ENCODE measurements at places on chromosomes 11 and 22.

GRCh38 chr11:47188259-47188658 lies 2.0 kb upstream of the PACSIN3 start:
- no peak for DNase-seq

- DNase-seq: no peak
Measured at GRCh38 chr22:37167176-37167980, 17.7 kb upstream of the IL2RB start.

- no peak for DNase-seq
Measured at GRCh38 chr11:121999651-122000050, 116.4 kb downstream of the BLID start.

DNA sequence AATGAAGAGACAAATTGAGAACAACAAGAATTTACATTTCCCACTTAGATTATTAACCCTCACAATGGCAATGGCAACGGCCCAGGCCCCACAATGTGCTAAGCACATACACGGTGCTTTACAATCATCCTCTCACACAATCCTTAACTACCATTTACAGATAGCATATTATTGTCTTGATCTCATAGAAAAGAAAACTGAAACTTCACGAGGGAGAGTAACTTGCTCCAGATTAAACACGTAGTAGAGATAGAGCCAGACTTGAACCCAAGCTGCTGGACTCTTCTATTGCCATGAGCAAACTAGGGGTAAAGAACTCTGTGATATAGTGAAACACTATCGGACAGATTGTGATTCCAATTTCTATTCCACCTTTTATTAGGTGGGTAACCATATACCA lies 665.1 kb downstream of the DLG2 start:
- no peak for DNase-seq

DNA sequence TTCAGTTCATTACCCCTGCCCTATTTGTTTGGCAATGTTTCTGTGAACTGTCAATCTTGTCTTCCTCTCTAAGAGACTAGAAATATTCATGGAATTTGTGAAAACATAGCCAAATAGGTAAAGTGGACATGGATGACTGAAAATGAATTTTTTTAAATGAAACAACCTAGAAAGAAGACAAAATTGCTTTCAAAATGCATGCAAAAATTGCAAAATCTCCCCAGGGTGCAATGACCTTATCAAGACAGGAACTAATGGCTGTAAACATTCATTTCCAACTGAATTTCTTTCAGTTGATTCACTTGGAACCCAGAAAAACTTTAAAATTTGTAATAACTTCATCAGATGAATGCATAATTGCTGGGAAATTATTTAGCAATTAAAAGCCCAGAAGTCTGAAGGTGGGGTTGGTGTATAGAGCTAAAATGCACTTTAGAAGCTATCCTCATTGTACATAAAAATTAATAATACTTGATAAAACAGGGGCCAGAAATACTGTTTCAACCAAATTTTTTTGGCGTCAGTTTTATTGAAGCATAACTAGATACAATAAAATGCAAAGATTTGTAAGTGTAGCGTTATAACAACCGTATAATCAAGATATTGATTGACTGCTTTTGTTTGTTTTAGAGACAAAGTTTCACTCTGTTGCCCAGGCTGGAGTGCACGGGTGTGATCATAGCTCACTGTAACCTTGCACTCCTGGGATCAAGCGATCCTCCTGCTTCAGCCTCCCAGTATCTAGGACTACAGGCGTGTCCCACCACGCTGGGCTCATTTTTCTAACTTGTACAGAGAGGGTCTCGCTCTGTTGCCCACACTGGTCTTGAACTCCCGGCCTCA lies 27.6 kb upstream of the SLC35C1 start:
- DNase-seq: peak; percentile 34

DNA sequence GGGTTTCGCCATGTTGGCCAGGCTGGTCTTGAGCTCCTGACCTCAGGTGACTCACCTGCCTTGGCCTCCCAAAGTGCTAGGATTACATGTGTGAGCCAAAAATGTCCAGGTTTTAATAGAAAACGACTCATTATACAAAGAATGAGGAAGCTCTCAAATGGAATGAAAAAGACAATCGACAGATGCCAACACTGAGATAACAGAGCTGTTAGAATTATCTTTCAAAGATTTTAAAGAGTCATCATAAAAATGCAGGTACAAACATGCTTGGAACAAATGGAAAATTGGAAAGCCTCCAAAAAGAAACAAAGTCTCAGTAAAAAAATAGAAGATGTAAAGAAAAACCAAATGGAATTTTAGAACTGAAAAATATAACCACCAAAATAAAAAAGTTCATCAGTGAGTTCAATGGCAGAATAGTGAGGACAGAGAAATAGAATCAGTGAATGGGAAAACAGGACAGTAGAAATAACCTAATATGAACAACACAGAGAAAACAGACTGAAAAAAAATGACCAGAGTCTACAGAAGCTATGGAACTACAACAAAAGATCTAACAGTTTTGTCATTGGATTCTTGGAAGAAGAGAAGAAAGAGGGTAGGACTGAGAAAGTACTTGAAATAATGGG lies 10.9 kb downstream of the GAB2 start:
- no peak for DNase-seq

GRCh38 chr22:50008151-50009040 lies 4.2 kb downstream of the IL17REL start:
- no peak for DNase-seq

DNA sequence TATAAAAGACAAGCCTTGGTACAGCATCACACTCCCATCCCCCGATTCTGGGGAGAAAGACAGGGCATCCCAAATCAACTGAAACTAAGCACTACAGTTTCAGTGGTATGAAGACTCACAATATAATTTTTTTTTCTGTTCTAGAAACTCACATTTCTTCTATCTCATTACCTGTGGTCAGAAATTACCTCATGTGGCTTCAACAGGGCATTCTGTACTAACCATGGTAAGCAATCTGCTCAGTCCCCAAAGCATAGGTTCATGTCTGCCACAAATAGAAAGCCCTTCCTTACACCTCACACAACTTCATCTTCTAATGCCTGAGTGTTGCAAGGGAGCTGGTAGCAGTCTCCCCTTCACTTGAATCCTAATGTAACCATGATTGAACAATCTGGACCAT lies 147.4 kb upstream of the POU2AF2 start:
- no peak for DNase-seq

DNA sequence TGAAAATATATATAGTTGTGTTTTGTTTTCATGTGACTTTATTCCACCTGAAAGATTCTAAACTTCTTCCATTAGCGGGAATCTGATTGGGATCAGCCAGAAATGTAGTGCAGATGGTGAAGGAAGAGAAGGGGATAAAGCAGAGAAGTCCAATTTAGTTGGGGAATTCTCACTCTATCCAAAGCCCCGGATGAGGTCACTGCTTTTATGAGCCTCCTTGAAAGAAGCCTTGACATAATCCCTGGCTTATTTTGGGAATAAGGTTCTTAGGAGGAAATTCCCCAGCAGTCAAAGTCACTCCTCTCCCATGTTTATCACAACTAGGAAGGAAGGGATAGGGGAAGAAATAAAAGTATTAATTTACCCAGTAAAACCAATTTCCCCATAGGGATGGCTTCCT lies 41.1 kb downstream of the OSBP start:
- DNase-seq: no peak

DNA sequence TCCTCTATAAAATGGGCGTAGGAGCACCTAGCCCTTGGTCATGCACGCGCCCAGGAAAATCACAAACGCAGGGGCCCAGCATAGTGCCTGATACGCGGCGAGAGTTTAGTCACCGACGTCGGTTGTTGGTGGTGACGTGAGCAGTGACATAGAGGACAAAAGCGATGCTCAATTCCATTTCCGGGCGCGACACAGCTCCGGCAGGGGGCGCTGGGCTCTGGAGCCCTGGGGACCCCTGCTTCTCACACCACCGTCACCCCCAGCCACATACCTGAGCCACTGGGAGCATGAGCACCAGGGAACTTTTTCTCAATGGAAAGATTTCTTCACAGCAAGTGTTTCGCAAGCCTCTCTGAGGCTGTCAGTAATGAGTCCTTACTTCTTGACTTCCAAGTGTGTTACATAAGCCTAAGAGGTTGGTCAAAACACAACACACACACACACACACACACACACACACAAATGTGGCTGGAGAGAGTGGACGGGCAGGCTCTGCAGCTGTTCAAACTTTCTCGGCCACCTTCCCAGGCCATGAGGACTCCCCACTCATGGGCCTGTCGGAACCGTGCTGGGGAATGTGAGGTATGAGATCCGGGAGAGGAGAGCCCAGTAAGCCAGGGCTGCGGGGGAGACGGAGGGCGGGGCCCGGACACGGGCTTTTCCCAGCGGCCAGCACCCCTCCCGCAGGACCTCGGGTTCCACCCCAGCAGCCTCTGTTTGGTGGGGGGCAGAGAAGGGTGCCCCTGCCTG lies 36.9 kb upstream of the LINC01488 start:
- DNase-seq: peak; percentile 95

GRCh38 chr11:112697391-112698178 lies 263.6 kb upstream of the NCAM1 start:
- no peak for DNase-seq

DNA sequence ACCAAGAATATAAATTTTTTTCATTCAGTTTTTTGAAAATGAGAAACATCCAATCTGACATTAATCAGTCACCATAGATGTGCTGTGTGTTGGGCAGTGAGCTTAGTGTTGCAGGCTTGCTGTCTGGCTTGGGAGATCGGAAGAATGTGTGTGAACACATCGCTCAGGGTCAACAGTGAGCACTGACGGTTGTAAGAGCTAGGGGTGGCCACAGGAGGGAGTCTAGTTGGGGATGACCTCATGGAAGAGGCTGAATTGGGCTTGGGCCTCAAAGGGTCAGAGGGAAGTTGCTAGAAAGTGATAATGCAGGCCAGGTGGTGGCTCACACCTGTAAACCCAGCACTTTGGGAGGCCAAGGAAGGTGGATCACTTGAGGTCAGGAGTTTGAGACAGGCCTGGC lies 375.4 kb downstream of the DDX10 start:
- peak; percentile 5 for DNase-seq

GRCh38 chr11:58958500-58958899 lies 19.2 kb downstream of the GLYATL1 start:
- peak; percentile 7 for DNase-seq

DNA sequence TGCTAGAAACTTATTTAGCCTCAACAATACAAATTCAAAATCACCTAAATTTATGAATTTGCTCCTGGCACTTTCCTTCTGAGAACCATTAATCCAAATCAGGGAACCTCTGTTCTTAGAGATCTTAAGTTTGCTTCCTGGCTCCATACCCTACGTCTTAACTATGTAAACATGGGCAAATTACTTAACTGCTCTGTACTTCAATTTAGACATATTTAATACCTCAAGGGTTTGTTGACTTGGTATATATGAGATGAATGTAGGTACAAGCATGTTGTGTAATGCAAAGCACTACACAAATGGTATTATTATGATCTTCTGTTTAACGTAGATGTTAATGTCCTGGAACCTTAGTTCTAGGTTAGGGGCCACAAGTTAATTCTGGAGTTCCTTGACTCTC lies 22.6 kb upstream of the ARHGAP20 start:
- DNase-seq: no peak

DNA sequence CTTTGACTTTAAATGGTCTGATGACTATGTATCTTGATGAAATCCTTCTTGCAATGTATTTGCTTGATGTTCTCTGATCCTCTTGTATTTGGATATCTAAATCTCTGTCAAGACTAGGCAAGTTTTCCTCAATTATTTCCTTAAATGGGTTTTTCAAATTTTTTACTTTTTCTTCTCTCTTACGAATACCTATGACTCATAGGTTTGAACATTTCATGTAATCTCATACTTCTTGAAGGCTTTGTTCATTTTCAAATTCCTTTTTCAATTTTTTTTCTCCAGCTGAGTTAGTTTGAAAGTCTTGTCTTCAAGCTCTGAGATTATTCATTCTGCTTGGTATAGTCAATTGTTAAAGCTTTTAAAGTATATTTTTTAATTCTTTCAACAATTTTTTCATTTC lies 13.1 kb downstream of the OR10W1 start:
- no peak for DNase-seq

- DNase-seq: no peak
Measured at GRCh38 chr11:1219834-1220815, 2.7 kb upstream of the MUC5B start.
